ENCODE measurements at places on chromosomes 6 and 20. TPM values are rescaled to one million over a fixed set of nuclear protein-coding genes. Genes with fewer than 3 reads are reported as not detected.

The KIAA1755 gene
- total RNA-seq = 2.7 TPM

The AKAP7 gene
- total RNA-seq = 6.4 TPM

The SGK2 gene
- total RNA-seq = 5.4 TPM

The TINAG gene
- not detected for total RNA-seq

The ISM1 gene
- total RNA-seq = 14.5 TPM

The EFCAB8 gene
- not detected for total RNA-seq

The SH3BGRL2 gene
- total RNA-seq = 38.3 TPM

The MAS1 gene
- 0.49 TPM for total RNA-seq

The COL12A1 gene
- total RNA-seq = 130 TPM

The C6orf132 gene
- 78.6 TPM for total RNA-seq

DNA sequence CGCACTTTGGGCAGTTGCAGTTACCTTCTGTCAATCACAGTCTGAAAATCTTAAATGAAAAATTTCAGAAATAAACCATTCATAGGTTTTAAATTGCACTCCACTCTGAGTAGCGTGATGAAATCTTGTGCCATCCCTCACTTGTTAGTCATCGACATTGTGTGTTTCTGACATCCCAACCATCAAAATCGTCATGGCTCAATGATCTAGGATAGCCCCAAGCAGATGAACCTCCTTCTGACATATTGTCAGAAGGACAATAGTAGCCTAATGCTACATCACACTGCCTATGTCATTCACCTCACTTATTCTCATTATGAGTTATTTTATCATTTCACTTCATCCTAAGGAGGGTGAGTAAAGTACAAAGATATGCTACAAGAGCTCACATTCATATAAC lies 284.8 kb downstream of the PTPRK start:
- no peak for DNase-seq
- no peaks in the 10 kb centered on the region for H3K4me1 ChIP-seq
- no peaks in the 10 kb centered on the region for H3K27me3 ChIP-seq
- no peak overlapping the region for H3K4me3 ChIP-seq
- H3K27ac ChIP-seq = no peak overlapping the region

GRCh38 chr20:19773471-19773870 lies 15.4 kb downstream of the RIN2 start:
- H3K27me3 ChIP-seq = no peaks in the 10 kb centered on the region
- H3K4me3 ChIP-seq = no peak overlapping the region
- H3K36me3 ChIP-seq = no peaks in the 10 kb centered on the region
- H3K27ac ChIP-seq = no peak overlapping the region
- DNase-seq = no peak
- peaks cover 44% of the 10 kb centered on the region for H3K4me1 ChIP-seq

- H3K27me3 ChIP-seq = no peaks in the 10 kb centered on the region
- H3K36me3 ChIP-seq = no peaks in the 10 kb centered on the region
- no peak overlapping the region for H3K27ac ChIP-seq
- H3K4me1 ChIP-seq = no peaks in the 10 kb centered on the region
- DNase-seq = no peak
- no peak overlapping the region for H3K4me3 ChIP-seq
Measured at GRCh38 chr20:57495978-57496377, 29.0 kb downstream of the CTCFL start.

- H3K4me3 ChIP-seq = no peak overlapping the region
- DNase-seq = no peak
- H3K27ac ChIP-seq = no peak overlapping the region
- no peaks in the 10 kb centered on the region for H3K36me3 ChIP-seq
- H3K4me1 ChIP-seq = peaks cover 6% of the 10 kb centered on the region
- H3K27me3 ChIP-seq = no peaks in the 10 kb centered on the region
Measured at GRCh38 chr20:59422872-59423544, 122.6 kb downstream of the EDN3 start.

- H3K27me3 ChIP-seq = no peaks in the 10 kb centered on the region
- DNase-seq = no peak
- no peak overlapping the region for H3K27ac ChIP-seq
- H3K4me1 ChIP-seq = no peaks in the 10 kb centered on the region
- no peaks in the 10 kb centered on the region for H3K36me3 ChIP-seq
Measured at GRCh38 chr20:12984069-12984765, 24.6 kb upstream of the SPTLC3 start.

- no peak for DNase-seq
- H3K27me3 ChIP-seq = no peaks in the 10 kb centered on the region
- H3K36me3 ChIP-seq = no peaks in the 10 kb centered on the region
- H3K4me3 ChIP-seq = no peak overlapping the region
- H3K4me1 ChIP-seq = no peaks in the 10 kb centered on the region
- H3K27ac ChIP-seq = no peak overlapping the region
Measured at GRCh38 chr6:113047148-113047547, 700.0 kb downstream of the RFPL4B start.

DNA sequence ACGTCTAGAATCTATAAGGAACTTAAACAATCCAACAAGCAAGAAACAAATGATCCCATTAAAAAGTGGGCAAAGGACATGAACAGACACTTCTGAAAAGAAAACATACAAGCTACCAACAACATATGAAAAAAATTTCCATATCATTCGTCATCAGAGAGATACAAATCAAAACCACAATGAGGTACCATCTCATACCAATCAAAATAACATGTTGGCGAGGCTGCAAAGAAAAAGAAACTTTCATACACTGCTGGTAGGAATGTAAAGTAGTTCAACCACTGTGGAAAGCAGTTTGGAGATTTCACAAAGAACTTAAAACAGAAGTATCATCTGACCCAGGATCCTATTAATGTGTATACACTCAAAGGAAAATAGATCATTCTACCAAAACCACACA lies 243.9 kb upstream of the RUNX2 start:
- no peaks in the 10 kb centered on the region for H3K36me3 ChIP-seq
- no peak for DNase-seq
- H3K4me3 ChIP-seq = no peak overlapping the region
- H3K27ac ChIP-seq = no peak overlapping the region
- no peaks in the 10 kb centered on the region for H3K27me3 ChIP-seq

DNA sequence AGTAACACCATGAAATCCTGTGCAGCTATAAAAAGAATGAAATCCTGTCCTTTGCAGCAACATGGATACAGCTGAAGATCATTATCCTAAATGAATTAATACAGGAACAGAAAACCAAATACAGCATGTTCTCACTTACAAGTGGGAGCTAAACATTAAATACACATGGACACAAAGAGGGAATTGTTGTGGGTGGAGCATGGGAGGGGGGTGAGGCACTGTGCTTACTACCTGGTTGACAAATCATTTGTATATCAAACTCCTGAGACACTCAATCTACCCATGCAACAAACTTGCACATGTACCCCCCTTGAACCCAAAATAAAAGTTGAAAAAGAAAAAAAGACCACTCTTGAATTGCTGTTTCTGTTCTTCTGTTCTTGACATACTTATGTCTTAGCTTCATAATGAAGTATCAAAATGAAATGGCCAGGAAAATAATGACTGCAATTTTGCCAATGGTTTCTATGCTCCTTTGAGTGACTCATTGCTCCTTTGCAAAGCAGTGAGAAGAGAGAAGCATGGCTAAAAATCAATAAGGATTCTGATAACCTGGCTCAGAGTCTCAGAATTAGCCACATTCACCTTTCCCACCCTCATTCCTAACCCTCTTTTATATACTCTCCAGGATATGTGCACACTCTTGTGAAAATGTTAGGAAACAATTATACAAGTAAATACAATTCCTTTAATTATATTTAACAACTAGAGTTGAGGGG lies 71.0 kb downstream of the CYP39A1 start:
- no peaks in the 10 kb centered on the region for H3K36me3 ChIP-seq
- DNase-seq = no peak
- H3K4me3 ChIP-seq = no peak overlapping the region
- H3K27ac ChIP-seq = no peak overlapping the region
- peaks cover 15% of the 10 kb centered on the region for H3K4me1 ChIP-seq

Data from vagina (tissue), 2 donors.